ENCODE measurements at places on chromosomes 7 and 10.

DNA sequence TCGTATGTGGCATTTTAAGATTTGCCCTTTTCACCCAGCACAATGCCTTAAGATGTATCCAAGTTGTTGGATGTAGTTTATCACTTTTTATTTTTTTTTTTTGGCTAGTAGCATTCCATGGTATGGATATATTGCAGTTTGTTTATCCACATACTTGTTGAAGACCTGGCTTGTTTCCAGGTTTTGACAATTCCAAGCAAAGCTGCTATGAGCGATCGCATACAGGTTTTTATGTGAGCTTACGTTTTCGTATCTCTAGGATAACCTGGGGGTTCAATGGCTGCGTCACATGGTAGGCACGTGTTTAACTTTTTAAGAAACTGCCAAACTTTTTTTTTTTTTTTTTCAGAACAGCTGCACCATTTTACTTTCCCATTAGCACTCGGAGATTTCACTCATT lies 32.2 kb downstream of the BAIAP2L1 start:
- peak; percentile 27 for DNase-seq

DNA sequence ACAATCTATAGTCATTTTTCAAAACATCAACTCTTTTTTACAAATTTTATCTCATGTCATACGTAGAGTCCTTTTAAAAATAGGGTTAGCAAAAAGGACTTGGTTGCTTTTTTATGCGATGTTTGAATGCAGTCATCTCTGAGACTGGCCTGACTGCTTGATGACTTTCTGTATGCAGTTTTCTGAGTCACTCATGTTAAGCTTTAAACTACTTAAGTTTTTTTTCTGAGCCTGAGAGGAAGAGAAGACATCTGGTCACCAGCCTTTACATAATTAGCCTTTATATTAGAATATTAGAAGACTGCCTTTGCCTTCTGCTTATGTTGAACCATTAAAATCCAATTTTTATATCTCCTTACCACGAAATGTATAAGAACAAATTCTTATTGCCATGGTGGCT lies 834.4 kb upstream of the MBL2 start:
- no peak for DNase-seq

DNA sequence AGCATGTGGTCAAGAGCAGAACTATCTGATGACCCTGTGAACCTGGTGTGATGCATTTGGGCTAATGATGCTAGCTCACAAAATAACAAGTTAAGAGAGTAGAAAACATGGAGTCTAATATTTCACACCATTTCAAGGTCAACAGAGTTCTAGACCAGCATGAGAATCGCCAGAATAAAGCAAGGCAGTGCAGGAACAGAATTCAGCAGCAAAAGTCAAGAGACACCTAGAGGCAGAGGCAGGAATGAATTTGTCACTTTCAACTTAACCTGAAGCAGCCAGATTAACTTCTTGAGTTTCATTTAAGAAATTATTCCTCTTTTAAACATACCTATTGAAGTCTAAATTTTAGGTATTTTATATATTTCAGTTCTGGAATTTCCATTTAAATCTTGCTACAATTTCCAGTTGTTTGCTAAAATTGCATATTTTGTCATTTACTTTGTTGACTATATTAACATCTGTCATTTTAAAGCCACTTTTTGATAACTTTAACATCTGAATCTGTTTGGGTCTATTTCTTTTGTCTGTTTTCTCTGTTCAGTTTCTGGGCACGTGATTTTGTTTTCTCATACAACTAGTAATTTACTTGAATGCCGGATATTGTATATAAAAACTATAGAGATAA lies 44.2 kb upstream of the PRSS58 start:
- DNase-seq, result no peak

GRCh38 chr10:12785415-12785831 lies 216.1 kb downstream of the CCDC3 start:
- no peak for DNase-seq

GRCh38 chr10:70993051-70993450 lies 104.7 kb upstream of the PCBD1 start:
- no peak for DNase-seq

GRCh38 chr10:843703-844102 lies 87.8 kb downstream of the LARP4B start:
- no peak for DNase-seq

All from fibroblast of skin of scalp (primary cell).